EL (cell line): ENCODE measurements at places on chromosomes 7 and 10.

DNA sequence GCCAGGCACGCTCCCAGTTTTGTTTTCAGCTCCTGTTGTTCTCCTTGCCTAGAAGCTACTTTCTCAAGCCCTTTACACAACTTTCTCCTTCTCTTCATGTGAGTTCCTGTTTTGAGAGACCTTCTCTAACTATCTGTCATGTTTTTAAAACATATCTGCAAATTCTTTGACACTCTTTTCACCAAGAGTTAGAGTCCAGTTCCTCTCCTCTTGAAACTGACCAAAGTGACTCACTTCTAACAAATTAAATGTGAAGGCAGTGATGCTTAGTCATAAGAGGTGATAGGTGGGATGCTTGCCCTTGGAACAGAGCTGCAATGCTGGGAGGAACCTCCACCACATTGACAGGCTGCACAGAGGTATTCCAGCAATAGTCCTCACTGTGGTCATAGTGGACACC is 25.3 kb downstream of the ZSCAN25 start:
- no peak for DNase-seq

- DNase-seq: peak; percentile 32
Measured at GRCh38 chr7:134789967-134790685, 10.7 kb downstream of the CALD1 start.

- DNase-seq: no peak
Measured at GRCh38 chr7:28361551-28361950, 50.8 kb upstream of the CREB5 start.

GRCh38 chr7:64611717-64612116 is 48.8 kb upstream of the ZNF680 start:
- DNase-seq: no peak

GRCh38 chr10:29243750-29244149 is 45.1 kb upstream of the LYZL1 start:
- peak; percentile 32 for DNase-seq

GRCh38 chr7:28790467-28790866 is 167.7 kb downstream of the TRIL start:
- DNase-seq: no peak

- DNase-seq: no peak
Measured at GRCh38 chr7:139613971-139614411, 90.5 kb downstream of the CLEC2L start.

DNA sequence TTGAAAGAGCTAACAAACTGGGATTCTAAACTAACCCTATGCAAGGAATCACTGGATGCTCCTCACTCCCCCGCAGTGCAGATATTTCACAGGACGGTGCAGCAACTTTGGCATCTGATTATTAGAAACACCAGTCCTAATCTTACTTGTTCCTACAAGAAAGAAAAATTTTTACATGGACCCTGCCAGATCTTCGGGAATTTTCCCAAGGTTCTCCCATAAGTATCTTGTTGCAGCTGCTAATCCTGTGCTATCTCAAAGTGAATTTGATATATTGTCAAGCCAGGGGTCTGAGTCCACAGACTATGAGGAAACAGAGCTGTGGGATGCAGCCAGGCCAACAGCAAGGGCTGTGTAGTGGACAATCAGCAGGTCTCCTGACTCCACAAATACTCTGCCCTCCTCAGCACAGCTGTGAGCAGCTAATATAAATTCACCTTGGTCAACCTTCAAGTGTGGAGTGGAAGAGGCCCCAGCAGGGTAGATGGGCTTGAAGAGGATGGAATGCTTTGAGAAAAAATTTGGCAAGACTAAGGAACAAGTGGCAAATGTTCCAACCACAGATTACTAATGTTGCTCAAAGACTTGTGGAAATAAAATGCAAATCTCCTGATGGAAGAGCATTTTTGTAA is 25.6 kb downstream of the VSTM4 start:
- DNase-seq: no peak

GRCh38 chr7:36305648-36306047 is 84.0 kb upstream of the ANLN start:
- DNase-seq: no peak

DNA sequence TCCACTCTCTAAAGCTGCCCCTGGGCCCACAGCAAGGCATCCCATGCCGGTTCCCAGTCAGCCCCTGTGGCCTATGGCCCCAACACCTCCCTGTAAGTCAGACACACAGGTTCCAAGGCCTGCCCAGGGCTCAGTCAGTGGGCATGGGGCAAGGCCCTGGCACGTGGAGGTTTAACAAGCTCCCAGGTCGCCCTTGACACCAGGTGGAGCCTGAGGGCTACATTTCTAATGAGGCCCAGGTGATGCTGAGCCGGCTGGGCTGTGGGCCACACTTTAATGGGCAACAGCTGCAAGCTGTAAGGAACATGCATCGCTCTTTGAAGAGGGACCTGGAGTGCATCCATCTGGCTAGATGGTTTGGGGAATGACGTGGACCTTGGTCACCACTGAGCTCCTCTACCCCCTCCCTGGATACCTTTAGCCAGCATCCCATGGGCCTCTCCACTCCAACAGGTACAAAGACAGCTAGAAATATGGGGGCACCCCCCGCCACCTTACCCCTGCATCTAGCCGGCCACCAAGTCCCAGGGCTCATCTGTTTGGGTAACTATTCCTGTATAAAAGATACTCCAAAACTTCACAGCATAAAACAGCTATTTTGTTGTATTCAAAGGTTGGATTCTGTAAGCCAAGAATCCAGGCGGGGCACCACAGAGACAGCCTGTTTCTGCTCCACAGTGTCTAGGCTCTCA is 122.5 kb downstream of the OAT start:
- no peak for DNase-seq

- DNase-seq: no peak
Measured at GRCh38 chr7:156505876-156506275, 134.7 kb upstream of the RNF32 start.

DNA sequence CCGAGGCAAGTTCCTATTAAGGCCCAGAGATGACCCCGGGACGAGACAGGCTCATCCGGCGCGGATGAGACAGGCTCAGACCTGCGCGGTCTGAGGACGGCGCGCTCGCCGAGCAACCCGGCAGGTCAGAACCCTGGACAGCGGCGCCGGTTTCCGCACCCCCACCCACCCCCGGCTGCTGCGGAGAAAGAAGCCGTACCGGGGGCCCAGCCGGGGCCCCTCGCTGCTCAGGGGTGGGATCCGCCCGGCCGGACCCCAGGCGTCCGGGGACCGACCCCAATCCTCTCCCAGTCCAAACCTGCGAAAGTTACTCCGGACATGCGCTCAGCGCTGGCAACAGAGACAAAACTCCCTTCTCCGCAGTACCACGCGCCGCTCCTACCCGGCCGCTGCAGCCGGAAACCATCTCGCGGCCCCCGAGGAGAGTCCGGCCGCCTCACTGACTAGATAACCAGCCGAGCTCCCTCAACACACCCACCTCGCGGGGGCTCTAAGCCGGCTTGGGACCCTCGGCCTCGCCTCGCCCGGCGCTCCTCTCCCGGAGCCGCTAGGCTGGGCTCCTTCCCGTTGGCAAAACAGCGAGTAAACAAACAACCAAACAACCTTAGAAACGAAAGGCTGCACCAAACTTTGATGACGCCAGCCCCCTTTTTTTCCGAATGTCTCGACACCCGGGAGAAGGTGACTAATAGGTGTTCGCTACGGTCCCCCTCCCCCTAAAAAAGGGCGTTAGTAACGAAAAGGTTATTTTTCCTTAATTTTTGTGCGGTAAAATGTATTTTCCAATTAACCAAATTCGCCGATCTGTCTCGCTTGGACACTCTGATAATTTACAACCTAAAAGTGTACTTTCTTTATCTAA is 2.3 kb upstream of the DRGX start:
- DNase-seq: peak; percentile 36

DNA sequence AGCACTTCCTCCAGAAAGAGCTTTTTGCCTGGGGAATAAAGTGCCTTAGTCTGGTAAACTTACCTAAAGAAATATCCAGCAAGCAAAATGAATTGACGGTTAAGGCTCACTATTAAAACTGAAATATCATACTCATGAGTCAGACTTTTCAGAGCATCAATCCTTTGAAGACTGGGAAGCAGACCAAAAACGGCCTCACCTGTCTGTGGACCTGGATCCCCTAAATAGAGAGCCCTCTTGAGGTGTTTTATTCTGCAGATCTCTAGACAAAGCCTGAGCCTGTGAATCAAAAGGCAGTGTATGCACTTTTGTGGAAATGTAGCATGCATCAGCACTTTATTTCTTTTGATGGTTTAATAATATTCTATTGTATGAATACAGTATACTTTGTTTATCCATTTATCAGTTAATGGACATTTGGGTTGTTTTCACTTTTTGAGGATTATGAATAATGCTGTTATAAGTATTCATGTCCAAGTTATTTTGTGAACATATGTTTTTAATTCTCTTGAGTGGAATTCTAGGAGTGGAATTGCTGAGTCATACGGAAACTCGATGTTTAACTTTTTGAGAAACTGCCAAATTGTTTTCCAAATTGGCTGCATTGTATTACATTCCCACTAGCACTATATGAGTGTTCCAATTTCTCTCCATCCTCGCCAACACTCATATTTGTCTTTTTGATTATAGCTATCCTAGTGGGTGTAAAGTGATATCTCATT is 449.0 kb upstream of the IGFBP3 start:
- DNase-seq: peak; percentile 93

DNA sequence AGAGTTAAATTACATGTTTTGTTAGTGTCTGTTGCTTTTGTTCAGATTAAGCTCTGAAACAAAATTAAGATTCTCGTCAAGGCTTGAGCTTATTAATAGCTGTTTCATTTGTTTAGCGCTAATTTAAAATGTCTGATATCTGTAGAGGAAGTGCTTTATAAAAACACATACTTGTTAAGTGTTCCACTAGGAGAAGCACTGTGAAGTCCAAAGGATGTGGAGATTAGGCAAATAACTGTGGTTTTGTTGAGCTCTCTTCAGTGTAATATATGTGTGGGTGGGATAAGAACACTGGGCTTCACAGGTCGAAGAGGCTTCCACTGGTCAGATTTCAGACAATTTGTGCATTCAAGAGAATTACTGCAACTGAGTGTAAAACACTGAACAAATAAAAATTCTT is 242.0 kb downstream of the AUTS2 start:
- no peak for DNase-seq

DNA sequence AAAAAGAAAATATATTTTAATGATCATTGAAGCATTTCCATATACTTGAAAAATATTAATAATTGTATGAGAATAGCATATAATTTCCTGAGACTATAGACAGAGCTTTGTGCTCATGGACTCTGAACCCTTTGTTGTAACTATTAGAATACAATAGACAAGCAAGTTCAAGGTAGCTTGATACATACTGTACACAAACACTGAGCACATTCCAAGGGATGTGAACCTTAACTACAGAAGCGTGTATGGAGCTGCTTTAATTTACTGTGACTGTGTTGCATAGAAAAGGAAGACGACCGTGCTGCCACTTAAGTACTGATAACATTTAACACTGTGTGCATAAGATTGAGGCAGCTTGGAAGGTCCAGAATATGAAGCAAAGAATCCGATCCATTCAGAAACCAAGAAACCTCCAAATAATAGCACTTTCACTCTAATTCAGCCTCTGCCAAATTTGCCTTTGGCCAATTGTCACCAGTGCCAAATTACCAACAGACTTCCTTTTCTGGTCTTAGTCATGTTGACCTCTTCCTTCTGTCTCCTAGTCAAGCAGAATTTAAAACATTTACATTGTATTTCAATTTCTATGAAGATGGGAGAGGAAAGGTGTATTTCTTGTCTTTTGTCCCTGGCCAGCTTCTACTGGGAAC is 566.1 kb upstream of the GALNT17 start:
- DNase-seq: no peak

GRCh38 chr7:90788052-90788451 is 191.9 kb downstream of the CDK14 start:
- DNase-seq: no peak

DNA sequence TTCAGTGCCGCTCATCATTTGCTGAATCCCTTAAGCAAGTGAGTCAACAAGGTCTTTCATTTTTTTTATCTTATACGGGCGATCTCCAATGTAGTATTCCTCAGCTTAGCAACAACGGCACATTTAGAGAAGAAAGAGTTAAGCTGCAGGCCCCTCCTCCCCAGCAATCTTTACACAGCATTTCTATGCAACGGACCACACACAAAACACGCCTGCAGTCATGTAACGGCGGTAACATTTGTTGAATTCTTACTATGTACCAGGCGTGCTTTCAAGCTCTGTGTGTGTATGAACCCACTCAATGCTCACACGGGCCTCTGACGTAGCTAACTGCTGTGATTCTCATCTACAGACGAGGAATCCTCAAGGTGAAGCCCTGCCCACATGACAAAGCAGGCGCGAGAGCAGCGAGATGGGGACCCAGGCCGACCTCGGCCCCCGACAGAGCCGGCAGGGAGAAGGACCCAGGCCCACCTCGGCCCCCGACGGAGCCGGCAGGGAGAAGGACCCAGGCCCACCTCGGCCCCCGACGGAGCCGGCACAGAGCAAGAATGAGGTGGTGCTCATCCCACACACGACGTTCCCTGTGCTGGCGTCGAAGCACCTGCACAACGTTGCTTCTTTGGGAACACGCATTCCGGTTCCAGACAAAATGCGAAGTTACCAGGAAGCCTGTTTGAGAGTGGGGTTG is 240.7 kb downstream of the ZMYND11 start:
- no peak for DNase-seq

DNA sequence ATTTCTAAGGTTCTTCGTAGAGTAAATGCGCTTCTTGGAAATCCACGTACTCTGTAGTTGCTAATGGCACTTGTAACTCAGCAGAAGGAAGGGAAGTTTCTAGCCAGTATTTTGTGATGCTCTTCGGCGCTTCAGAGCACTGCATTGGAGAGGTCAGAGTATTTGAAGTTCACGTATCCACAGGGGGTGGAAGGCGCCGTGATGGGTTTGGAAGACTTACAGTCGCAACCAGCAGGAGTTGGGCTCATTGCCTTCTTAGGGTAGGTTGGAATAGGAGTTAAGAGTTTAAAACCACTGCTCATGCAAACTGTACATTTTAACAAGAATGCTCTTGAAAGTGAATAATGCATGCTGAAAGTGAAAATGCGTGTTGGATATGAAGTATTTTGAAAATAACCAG is 49.1 kb downstream of the SHH start:
- no peak for DNase-seq

- DNase-seq: no peak
Measured at GRCh38 chr10:33006342-33006887, 48.4 kb upstream of the ITGB1 start.

GRCh38 chr7:95549818-95550529 is 46.3 kb downstream of the PDK4 start:
- peak; percentile 82 for DNase-seq

DNA sequence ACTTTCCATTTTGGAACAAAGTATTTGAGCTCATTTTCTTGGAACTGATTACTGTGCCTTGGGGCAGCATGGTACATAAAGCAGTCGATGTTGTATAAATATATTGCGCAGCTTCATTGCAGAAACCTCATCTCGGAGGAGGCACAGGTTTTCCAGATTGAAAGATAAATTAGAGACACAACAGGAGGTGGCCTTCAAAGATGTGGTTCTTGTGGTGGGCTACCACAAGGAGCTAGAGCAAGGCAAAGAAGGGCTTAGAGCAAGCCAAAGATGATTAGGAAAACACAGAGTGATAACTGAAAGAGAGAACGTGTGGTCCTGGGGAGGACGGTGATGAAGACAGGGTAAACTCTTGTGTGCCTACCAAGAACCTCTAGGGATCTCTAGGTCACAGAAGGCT is 169.1 kb upstream of the TNS3 start:
- no peak for DNase-seq
